SJCRH30 (cell line): ENCODE measurements at places on chromosomes 11 and 22.

DNA sequence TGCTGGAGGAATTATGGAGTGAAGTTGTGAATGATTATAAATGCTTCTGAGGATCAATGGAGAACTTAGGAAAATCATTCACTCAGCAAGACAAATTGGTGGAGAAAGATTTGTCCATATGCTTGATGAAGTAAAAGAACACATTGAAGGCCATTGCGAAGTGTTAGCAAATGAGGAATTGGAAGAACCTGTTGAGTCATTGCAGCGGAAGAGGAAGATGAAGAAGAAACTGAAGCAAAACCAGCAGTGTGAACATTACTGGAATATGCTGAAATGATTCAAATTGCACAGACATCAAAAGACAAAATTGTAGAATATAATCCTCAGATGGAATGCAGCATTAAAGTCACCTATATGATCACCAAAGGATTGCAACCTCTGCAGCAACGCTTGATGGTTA, 168.1 kb downstream of the ADAMTS15 start:
- no peak overlapping the region for H3K27ac ChIP-seq
- H3K4me3 ChIP-seq: no peak overlapping the region
- H3K4me1 ChIP-seq: no peaks in the 10 kb centered on the region

DNA sequence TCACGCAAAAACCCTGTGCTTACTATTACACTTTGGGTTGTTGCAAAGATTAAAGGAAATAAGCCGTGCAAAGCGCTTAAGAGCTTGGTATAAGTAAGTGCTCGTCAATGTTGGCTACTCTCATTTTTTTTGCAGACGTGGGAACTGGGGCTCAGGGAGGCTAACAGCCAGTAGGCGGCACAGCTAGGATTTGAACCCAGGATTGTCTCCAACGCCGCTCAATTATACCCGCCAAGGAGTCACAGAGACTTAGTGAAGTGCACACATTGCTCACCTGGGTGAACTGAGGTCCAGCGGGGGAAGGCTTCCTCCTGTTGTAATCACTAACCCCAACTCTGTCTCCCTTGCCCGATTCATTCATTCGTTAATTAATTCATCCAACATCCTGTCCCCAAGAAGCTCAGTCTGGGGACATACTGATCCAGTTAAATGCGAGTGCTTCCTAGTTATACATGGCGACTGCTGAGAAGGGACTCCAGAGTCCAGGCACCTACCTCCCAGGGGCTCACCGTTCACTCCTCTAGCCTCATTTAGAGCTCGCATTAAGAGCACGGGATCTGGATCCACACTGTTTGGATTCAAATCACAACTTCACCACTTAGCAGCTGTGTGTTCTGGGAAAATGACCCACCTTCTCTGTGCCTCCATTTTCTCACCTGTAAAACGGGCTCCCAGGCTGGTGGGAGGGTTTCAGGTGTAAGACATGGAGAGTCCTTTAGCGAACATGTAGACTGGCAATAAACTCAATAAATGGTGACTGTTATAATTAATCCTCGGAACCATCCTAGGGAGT, 838 bp upstream of the MTFP1 start:
- peak; percentile 14 for DNase-seq
- no peaks in the 10 kb centered on the region for H3K36me3 ChIP-seq
- H3K4me3 ChIP-seq: peak overlapping the region; percentile 70

DNA sequence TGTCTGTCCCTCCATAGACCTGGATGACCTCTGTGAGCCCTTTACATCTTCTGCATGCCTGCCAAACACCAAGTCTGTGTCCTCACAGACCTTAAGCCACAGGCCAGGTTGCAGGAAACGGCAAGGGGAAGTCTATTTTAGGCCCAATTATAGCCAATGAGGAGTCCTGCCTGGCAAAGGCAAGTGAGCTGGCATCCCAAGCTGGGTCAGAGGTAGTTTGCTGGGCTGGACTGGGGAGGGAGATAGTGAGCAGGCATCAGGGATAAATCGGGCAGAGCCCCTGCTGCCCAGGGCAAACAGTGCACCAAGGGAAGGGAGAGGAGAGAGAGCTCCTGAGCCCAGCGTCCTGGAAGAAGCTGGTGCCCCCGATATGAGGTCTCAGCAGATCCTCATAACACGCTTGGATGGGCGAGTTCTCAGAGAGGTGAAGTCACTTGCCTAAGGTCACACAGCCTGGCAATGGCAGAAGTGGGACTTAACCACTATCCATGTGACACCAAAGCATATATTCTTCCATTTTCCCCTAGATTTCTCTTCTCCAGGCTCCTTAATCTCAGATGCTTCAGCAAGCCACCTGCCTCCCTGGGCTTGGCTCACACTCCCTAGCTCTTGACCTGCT, 3.7 kb upstream of the RELT start:
- no peak overlapping the region for H3K4me3 ChIP-seq
- H3K36me3 ChIP-seq: no peaks in the 10 kb centered on the region

DNA sequence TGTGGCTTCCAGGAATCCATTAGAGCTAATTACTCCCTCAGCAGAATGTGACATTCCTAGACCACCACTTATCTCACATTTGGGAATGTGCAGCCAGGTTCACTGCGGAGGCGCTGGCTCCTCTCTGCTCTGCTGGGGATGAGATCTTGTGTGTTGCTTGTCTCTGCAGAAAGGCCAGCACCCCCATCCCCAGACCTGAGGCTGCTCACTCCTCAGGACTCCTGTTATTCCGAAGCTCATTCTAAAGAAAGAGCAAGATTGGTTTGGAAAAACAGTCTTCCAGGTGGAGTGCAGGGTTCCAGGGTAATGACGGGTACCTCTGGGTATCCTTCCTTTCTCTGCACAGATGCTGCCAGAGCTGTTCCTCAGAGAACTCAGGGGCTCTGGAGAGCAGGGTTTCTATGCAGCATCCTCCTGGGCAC, 20.8 kb downstream of the RSPH14 start:
- H3K27me3 ChIP-seq: no peaks in the 10 kb centered on the region
- no peak overlapping the region for H3K4me3 ChIP-seq
- no peaks in the 10 kb centered on the region for H3K36me3 ChIP-seq
- DNase-seq: no peak
- no peak overlapping the region for H3K27ac ChIP-seq
- peaks cover 4% of the 10 kb centered on the region for H3K4me1 ChIP-seq

- no peaks in the 10 kb centered on the region for H3K27me3 ChIP-seq
- no peak overlapping the region for H3K27ac ChIP-seq
- H3K4me1 ChIP-seq: no peaks in the 10 kb centered on the region
- no peak for DNase-seq
- H3K36me3 ChIP-seq: no peaks in the 10 kb centered on the region
These were observed 376.5 kb downstream of the BUD13 start for GRCh38 chr11:116396331-116396730.

GRCh38 chr11:86671531-86672006, 847 bp downstream of the ME3 start:
- H3K27ac ChIP-seq: no peak overlapping the region
- H3K27me3 ChIP-seq: no peaks in the 10 kb centered on the region; the same call in 1 of the 2 replicates
- no peak overlapping the region for H3K4me3 ChIP-seq
- DNase-seq: no peak
- H3K4me1 ChIP-seq: no peaks in the 10 kb centered on the region
- no peaks in the 10 kb centered on the region for H3K36me3 ChIP-seq

GRCh38 chr11:110777775-110778174, 65.5 kb upstream of the ARHGAP20 start:
- H3K27me3 ChIP-seq: no peaks in the 10 kb centered on the region
- H3K4me1 ChIP-seq: no peaks in the 10 kb centered on the region
- no peak overlapping the region for H3K27ac ChIP-seq
- no peaks in the 10 kb centered on the region for H3K36me3 ChIP-seq
- H3K4me3 ChIP-seq: no peak overlapping the region

- no peaks in the 10 kb centered on the region for H3K27me3 ChIP-seq
- no peaks in the 10 kb centered on the region for H3K36me3 ChIP-seq
- H3K4me1 ChIP-seq: no peaks in the 10 kb centered on the region
These were observed 2.1 kb upstream of the CPT1A start for GRCh38 chr11:68843703-68844312.

- peaks cover 54% of the 10 kb centered on the region for H3K36me3 ChIP-seq
- no peaks in the 10 kb centered on the region for H3K27me3 ChIP-seq
- no peak overlapping the region for H3K27ac ChIP-seq
- peak; percentile 62 for DNase-seq
- no peaks in the 10 kb centered on the region for H3K4me1 ChIP-seq
These were observed 4.4 kb upstream of the FOXRED2 start for GRCh38 chr22:36510966-36511881.

- H3K27ac ChIP-seq: no peak overlapping the region
- DNase-seq: no peak
- no peaks in the 10 kb centered on the region for H3K36me3 ChIP-seq
- peaks cover 19% of the 10 kb centered on the region for H3K4me1 ChIP-seq
- H3K27me3 ChIP-seq: no peaks in the 10 kb centered on the region
These were observed 5.0 kb downstream of the TBC1D22A start for GRCh38 chr22:46767249-46767985.

DNA sequence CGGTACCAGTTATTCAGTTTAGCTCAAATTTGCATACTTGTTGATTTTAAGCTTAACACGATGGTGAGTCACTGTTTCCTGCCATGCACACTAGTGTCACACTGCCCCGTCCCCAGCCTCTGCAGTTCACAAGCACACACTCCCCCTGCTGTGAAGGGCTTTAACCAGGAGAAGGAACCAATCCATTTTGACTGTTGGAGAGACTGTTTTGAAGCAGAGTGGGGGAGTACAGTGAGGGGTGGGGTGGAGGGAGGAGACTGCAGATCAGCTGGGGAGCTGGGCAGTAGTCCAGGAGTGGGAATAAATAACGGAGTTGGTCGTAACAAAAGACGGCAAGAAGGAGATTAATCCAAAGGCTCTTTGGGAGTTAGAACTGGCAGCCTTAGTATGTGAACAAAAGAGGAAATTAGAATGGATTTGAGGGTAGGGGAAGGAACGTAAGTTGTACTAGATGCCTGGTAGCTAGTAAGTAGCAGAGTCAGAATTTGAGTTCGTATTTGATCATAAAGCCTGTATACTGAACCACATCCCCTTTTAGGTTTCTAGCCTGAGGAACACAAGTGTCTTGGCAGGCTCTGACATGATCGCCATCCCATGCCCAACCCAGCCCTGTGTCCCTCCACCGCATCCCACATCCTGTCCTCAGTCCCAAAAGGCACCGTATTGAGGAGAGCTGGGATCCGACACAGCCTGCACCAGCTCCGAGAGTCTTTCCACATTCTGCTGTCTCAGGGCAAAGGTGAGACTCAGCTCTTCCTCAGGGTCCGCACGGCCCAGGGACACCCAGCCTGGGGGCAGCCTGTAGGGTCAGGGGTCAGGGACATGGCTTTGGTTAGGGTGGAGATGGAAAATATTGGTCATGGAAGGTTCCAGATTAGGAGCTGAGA, 862 bp downstream of the TPP1 start:
- DNase-seq: no peak
- no peaks in the 10 kb centered on the region for H3K36me3 ChIP-seq
- H3K27ac ChIP-seq: no peak overlapping the region
- H3K27me3 ChIP-seq: no peaks in the 10 kb centered on the region
- H3K4me3 ChIP-seq: peak overlapping the region; percentile 64

DNA sequence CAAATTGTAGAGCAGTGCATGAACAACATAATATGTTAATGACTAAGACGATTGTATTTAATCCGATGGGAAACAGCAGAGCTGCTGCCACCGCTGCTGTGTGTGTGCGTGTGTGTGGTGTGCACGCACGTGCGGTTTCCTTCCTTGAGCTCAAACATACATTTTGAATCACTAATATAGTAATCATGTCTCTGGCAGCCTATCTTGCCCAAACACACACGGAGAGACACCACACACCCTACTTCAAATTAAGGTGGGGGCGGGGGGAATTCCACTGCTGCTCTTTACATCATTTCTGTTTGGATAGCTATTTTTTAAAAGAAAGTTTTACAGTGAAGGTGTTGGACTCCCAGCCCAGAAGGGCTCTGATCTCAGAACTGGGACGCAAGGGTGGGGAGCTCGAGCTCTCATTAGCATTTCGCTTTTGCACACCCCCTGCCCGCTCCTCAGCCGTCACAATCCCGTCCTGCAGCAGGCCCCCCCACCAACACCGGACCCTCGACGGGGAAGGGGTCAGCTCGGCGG, 651 bp upstream of the FAM83F start:
- H3K27me3 ChIP-seq: no peaks in the 10 kb centered on the region
- peaks cover 17% of the 10 kb centered on the region for H3K4me1 ChIP-seq
- no peak for DNase-seq
- H3K36me3 ChIP-seq: no peaks in the 10 kb centered on the region
- H3K27ac ChIP-seq: no peak overlapping the region
- no peak overlapping the region for H3K4me3 ChIP-seq

DNA sequence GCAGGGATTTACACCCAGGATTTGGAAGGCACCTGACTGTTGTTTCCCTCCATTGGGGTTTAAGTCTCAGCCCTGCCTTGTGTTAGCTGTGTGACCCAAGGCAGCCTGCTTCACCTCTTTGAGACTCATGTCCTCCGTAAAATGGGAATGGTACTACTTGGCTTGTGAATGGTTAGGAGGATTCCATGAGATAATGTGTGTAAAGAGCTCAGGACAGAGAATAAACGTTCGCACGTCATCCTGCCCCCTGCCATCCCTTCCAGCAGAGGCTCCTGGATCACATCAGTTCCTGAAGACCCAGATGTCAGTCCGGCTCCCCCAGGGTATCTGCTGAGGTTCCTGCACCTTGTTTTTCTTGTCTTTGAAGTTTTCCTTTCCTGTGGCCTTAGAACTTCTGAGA, 16.8 kb upstream of the ACCSL start:
- no peaks in the 10 kb centered on the region for H3K36me3 ChIP-seq
- peaks cover 4% of the 10 kb centered on the region; the same call in 1 of the 2 replicates for H3K4me1 ChIP-seq
- DNase-seq: no peak
- H3K4me3 ChIP-seq: no peak overlapping the region
- no peak overlapping the region for H3K27ac ChIP-seq

GRCh38 chr11:118892514-118892913, 8.8 kb downstream of the CXCR5 start:
- H3K27me3 ChIP-seq: no peaks in the 10 kb centered on the region
- no peak overlapping the region for H3K4me3 ChIP-seq
- H3K4me1 ChIP-seq: no peaks in the 10 kb centered on the region
- H3K27ac ChIP-seq: no peak overlapping the region
- DNase-seq: no peak
- H3K36me3 ChIP-seq: no peaks in the 10 kb centered on the region

DNA sequence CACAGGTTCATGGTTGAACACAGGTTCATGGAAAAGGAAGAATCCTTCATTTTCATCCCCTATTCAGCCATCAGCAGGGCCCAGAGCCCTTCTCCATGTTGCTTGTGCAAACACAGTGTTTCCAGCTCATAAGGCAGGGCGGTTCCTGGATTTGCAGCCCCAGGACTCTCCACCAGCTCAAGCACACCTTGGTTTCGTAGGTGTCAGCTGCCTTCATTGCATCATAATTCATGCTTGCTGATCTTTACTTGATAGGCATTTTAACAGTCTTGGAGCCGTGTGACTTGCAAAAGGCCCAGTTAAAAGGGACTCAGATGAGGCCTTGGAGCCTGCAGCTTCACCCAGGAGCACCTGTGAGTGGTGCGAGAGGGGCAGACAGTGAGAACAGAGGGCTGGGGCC, 318.1 kb upstream of the B3GAT1 start:
- no peaks in the 10 kb centered on the region for H3K4me1 ChIP-seq
- no peak overlapping the region for H3K4me3 ChIP-seq
- H3K27me3 ChIP-seq: peaks cover 4% of the 10 kb centered on the region; the same call in 1 of the 2 replicates
- H3K36me3 ChIP-seq: no peaks in the 10 kb centered on the region
- DNase-seq: no peak
